Cerebellar nuclear complex (tissue), 1 donor: ENCODE measurements at places on chromosomes 13 and 19.

DNA sequence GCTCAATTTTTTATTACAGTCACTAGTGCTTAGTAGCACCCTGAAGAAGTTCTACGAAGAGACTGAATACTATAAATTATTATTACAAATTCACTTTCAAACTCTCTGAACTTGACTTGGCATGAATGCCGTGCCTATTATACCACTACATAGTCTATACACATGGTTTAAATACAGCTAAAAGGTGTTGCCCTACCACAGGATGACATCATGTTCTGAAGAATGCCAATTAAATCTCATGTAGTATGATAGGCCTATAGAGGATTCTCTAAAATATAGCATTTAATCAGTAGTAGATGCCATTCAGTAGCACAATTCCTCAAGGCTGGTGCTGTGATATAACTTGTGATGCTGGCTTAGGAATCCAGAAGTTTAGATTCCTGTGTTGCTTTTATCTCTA, 16.7 kb upstream of the POSTN start:
- DNase-seq: no peak

DNA sequence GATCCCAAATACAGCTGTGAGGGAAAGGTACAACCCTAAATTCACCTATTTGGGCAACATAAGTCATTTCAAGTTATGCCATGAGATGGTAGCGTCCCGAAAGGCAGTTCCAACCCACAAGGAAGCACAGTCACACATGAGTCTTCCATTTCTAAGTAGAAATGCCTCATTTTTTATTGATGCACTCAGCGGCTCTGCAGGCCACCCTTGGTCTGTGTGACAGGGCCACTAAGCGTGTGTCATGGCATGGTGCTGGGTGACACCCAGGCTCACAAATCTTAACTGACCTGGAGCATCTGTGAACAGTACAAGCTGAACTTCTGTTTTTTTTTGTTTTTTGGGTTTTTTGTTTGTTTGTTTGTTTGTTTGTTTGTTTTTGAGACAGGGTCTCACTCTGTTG, 15.1 kb downstream of the RAB20 start:
- DNase-seq: no peak

GRCh38 chr19:19592690-19593089, 25.8 kb downstream of the PBX4 start:
- DNase-seq: no peak

GRCh38 chr19:6249296-6249695, 30.5 kb downstream of the MLLT1 start:
- DNase-seq: no peak

GRCh38 chr13:41595298-41595697, 137.9 kb downstream of the RGCC start:
- no peak for DNase-seq

DNA sequence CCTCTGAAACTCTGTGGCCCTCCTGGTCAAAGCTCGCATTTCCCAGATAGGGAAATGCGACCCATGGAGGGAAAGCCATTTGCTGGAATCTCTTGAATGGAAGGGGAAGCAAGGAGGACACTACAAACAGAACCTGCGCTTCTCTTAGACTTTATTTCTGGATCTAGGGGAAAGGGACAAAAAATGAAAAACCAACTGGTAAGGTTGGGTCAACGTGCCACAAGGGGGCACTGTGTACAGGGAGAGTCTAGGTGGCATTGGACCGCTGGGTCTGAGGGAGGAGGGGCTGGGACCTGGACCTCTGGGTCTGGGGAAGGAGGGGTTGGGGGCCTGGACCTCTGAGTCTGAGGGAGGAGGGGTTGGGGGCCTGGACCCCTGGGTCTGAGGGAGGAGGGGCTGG, 5.0 kb downstream of the KLK4 start:
- no peak for DNase-seq

DNA sequence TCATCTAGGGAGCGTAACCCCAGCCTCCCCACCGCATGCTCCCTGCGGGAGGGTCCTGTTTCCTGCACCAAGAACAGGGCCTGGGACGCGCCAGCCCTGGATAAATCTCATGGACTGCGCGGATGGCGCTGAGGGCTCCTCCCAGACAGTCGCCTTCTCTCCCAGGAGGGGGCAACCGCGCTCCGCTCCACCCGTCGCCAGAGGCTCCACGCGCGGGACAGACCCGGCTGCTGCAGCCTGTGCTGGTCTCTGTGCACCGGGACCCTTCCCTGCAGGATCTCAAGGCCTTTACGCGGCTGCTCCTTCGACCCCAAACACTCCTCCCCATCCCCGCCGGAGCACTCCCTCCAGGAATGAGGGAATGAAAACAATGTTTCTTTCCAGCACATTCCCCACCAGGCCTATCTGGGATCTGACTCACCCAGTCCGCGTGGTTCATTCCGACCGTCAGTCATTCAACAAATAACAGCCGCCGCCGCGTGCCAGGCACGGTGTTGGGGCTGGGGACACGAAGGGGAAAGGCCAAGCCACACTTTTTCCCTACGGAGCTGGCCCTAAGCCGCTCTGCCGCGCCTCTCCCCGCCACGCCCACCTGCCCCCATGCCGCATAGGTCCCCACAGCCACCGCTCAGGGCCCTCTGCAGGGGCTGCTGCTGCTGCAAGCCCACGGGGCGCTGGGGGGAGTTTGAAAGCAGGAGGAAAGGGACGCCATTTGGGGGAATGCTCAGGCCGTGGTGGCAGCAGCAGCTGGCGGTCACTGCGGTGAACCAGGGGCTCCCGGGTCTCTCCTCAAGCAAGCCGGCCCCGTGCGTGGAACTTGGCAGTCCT, 6.0 kb downstream of the PNMA8B start:
- no peak for DNase-seq

DNA sequence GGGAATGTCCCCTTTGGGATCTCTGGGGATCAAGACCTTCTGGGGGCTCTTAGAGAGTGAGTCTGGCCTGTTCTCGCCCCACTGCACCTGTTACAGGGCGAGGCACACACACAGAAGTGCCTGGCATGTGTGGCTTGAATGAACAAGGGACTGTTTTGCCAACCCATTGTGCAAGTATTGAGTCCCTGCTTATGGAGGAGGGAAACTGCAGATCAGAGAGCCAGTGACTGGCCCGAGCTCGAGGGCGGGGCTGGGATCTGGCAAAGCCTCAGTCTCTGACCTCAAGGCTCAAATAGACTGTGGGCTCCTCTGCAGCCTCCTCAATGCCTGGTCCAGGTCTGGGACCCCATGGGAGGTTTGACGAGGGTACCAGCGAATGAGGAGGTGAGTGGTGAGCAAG, 5.5 kb downstream of the RAVER1 start:
- no peak for DNase-seq

GRCh38 chr13:50531917-50532899, 311.3 kb downstream of the DLEU7 start:
- no peak for DNase-seq

GRCh38 chr13:48265217-48265815, 32.3 kb downstream of the ITM2B start:
- DNase-seq: no peak
